Naive thymus-derived CD4-positive, alpha-beta T cell (primary cell): ENCODE measurements at places on chromosomes 13 and 19.

GRCh38 chr19:3082331-3082730 lies 11.8 kb upstream of the GNA11 start:
- no peak for DNase-seq

DNA sequence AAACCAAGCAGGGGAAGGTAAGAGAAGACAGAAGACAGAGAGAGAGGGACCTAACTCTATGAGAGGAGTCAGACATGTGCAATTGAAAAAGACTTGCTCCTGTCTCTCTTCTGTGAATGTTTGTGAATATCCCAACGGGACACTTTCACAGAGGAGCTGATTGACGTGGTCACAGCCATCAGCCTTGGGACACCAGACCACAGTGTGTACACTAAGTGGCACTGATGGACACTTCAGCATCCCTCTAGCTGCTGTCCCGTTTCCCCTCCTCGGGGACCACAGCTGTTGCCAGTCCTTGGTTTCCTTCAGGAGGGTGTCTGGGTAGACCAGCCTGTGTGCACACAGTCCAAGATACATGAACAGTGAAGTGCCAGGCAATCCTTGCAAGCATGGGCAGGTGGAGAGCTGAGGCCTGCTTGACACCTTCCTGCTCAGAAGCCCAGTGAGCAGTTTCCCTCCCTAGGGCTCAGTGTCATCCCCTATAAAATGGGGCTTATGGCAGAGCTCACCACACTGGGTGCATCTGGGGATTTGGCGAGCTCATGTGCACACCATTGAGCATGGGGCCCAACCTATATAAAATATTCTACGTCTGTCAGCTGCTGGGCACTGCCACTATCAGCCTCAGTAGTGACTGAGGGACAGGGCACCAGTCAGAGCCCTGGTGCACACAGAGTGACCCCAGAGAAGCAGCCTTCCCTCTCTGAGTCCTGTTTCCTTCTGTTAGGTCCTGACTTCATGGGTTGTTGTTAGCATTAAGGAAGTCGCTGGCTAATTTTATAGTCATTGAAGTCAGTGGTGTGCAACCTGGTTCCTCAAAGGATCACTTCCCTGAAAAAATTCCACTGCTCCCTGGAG lies 4.3 kb upstream of the USF2 start:
- DNase-seq, result no peak

GRCh38 chr13:87538366-87539052 lies 132.7 kb upstream of the SLITRK5 start:
- no peak for DNase-seq

DNA sequence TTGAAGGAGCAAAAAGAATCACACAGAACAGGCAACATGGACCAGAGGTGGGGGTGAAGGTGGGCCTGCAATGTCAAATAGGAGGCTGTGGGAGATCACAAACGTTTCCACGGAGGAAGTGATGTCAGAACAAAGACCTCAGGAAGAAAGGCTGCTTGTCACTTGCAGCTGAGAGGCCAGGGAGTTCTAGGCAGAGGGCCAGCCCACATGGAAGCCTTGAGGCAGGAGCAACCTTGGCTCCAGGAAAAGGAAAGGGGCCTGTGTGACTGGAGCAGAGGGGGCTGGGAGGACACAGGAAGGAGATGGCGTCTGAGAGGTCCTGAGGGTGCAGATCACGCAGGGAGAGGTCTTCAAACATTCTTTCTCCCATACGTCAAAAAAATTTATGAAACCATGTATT lies 16.3 kb downstream of the ZNF160 start:
- DNase-seq, result no peak

- DNase-seq, result no peak
Observed at GRCh38 chr19:6579450-6580178, 11.3 kb downstream of the CD70 start.

DNA sequence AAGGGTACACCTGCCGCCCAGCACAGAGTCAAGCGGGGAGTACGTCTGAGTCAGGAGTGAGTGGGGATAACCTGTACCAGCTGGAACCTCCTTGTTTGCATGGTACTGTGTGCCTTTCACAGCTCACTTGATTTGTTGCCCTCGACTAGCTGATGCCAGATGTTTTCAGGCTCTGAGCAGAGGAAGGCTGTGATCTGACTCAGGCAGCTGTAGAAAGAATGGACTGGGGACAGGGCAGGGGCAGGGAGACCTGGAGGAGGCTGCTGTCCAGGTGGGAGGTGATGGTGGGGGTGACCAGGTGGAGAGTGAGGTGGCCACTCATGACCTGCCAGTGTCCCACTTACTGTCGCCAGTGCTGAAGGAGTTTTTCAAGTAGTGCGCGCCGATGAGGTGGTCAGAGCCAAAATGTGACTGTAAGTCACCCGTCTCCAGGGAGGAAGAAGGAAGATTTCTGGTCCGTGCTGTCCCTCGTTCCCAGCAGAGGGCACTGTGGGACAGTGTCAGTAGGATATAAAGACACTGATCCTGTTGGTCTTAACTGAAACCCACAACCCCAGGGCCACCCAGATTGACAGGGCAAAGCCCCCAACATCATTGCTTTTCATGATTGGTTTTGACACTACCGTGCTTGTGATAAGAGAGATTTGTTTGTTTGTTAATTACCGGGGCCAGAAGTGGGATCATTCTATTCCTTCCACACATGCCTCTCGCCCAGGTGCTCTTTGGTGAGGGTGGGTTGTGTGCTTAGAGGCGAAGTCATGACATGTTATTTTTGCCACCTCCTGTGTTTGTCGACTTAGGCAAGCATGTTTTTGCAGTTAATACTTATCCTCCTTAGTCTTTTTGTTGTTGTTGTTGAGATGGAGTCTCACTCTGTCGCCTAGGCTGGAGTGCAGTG lies 128.4 kb downstream of the DPF1 start:
- peak; percentile 7 for DNase-seq

GRCh38 chr19:13923194-13923987 lies 14.8 kb downstream of the PODNL1 start:
- DNase-seq, result no peak

- no peak for DNase-seq
Observed at GRCh38 chr13:88042489-88042888, 371.3 kb downstream of the SLITRK5 start.

GRCh38 chr13:114071410-114071809 lies 61.0 kb downstream of the RASA3 start:
- DNase-seq, result no peak

GRCh38 chr19:39768334-39768733 lies 10.3 kb upstream of the LEUTX start:
- no peak for DNase-seq

DNA sequence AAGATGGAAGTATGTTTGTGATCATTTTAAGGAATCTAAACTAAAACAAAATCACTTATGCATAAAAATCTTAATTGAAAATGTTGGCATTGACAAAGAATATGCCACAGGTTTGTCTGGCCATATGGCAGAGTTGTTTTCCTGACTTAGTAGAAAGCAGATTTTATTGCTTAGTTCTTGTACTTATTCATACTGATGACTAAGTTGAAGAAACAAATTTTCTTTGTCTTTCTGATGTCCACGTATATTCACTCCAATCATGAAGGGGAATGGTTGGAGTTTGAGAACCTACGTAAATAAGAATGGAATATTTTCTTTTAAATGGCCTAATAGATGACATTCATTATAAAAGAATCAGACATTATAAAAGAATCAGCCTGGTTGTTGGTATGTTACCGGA lies 8.0 kb upstream of the GPC6 start:
- no peak for DNase-seq

- DNase-seq, result peak; percentile 68
Observed at GRCh38 chr19:1455336-1456120, 5.6 kb downstream of the APC2 start.

GRCh38 chr13:101717353-101717752 lies 264.9 kb downstream of the ITGBL1 start:
- DNase-seq, result no peak

DNA sequence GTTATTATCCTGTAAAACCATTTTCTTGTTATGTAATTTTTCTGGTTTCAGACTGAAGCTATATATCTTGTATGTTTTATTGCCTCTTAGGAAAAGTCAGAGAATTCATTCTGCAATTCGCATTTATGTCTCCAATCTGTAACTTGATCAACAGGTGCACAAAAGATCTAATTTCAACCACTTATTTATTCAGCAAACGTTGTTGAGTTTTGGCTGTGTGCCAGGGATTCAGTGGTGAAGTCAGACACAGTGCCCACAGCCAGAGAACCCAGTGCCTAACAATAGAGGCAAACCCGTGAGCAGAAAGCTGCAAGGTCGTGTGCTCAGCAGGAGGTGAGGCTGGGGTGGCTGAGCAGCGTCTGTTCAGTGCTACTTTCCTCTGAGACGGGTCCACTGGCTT lies 119.5 kb upstream of the MCF2L start:
- DNase-seq, result no peak

DNA sequence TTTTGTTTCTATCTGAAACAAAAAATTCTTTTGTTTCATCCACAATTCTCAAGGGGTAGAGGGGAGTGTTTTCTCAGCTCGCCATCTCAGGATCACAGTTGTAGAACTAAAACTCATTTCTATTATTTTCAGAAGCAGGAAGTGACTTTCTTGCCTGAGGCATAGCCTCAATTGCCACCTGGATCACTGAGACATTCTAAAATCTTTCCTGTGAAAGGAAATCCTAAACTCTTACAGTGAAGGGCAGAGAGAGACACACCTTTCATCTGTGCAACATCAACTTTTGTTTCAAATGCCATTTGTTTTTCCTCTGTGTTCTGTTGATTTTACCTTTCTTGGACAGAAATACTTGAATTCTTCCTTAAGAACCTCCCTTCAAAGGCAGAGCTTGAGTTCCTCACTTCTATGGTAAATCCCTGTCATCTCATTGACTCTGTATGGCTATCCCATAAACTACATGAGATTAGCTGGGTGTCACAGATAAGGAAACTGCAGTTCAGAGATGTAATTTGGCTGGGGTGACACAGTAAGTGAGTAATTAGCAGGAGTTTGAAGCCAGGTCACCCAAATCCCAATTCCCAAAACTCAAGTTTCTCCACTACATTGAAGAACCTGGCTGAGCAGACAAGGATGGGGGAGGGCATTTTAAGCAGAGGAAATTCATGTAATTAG lies 224.4 kb upstream of the HTR2A start:
- DNase-seq, result no peak

- DNase-seq, result no peak
Observed at GRCh38 chr19:43778651-43779050, 2.1 kb downstream of the KCNN4 start.

DNA sequence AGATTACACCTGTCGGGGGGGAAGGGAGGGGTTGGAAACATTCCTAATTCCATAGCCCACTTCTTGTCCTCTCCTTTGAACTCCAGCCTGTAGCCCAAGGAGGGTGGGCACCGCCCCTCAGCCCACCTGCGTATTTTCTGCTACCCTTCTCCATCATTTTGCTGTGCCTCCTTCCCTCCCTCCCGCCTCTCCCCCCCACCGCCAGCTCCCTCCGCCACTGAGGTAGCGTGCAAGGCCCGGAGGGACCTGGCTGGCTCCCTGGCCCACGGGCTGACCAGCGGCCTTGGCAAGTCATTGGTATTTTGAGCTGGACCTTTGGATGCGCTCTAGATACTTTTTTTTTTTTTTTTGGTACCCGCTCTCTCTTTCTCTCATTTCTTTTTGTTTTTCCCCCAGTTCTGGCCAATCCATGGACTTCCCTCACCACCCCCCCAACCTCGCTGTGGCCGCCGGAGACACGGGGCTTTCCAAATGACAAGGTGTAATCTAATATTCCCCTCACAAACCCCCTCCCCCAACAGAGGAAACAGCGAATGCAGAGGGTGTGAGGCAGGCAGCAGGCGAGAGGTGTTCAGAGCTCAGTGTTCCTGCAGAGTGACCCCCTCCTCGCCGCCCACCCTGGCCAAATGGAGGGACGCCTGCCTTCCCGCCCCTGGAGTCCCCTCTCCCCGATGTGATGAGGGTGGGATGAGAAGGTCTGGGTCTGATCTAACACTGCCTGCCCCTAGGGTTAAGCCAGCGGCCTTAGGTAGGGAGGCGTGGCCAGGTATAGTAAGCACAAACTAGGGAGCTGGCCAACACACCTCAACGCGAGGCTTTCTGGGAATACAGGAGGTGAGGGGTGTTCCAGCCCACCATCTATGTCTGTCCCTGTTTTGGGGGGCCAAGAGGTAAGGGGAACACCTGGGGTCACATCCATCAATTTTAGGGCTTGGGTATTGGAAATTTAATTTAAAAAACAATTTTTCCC lies 89.2 kb downstream of the PTPRS start:
- DNase-seq, result no peak

DNA sequence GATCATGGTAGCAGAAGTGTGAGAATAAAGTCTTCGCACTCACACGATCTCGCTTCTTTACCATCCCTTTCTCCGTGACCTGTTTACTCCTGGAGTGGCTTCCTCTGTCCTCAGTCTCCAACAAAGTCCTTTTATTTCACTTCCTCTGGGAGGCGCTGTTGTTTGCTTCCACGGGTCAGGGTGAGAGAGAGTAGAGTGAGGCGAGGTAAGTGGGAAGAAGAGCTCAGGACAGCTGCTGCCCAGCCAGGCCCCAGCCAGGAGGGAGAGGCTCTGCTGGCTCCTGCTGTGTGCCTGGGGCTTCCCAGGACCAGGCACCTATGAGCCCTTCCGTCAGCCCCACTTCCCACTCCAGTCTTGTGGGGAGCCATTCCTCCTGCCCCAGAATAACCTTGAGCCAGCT lies 242.1 kb downstream of the FGF9 start:
- no peak for DNase-seq

- DNase-seq, result no peak
Observed at GRCh38 chr13:34990399-34991214, 48.5 kb downstream of the NBEA start.

GRCh38 chr19:13899912-13900584 lies 5.9 kb downstream of the BRME1 start:
- DNase-seq, result no peak

- no peak for DNase-seq
Observed at GRCh38 chr13:109152311-109152820, 523.0 kb downstream of the MYO16 start.

GRCh38 chr13:30353471-30354215 lies 46.3 kb upstream of the KATNAL1 start:
- DNase-seq, result no peak

- no peak for DNase-seq
Observed at GRCh38 chr19:40415768-40416167, 2.6 kb upstream of the PRX start.
